Activated CD8-positive, alpha-beta memory T cell treated with anti-CD3 and anti-CD28 coated beads for 48 hours (primary cell): ENCODE measurements at places on chromosomes 3 and 15.

DNA sequence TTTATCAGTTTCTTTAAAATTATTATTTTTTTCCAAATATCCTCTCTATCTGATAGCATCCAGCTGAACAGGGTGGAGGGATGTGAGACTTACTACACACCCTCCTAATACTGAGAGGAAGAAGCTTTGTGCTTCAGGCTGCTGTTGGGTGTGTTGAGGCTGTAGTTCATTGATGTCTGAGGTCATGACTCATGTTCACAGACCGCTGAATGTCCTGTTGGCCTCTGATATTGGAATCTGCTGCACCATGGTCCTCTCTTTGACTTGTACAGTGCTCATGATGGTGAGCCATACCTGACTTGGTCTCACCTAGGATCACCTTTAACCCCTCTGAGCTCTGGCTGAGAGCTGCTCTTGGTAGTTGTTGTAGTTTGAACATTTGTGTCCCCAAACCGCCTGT is 302.9 kb downstream of the SATB1 start:
- DNase-seq, result no peak

DNA sequence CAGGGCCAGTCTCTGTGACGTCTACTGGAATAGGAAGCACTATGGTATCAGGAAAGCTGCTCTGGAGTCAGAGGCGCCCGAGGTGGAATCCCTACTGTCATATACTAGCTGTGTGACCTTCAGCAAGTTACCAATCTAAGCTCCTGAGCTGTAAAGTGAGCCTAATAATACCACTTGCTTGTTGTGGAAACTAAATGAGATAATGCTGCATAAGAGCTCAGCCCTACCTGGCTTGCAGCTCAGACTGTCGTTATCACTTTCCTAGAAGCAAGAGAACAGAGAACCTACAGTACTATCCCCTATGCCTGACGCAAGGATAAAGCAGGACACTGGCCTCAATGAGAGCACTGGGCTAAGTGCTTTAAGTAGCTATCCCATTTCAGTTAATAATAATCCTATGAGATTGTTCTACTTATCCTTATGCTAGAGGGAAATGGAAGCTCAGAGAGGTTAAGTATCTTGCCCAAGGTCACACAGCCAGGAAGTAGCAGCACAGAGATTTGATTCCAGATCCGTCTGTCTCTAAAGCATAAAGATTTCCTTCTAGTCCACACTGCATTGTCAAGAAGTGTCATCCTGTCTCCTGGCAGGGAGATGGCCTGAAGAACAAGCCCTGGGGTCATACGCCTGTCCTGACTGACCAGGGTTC is 195.2 kb downstream of the TLE3 start:
- DNase-seq, result no peak

DNA sequence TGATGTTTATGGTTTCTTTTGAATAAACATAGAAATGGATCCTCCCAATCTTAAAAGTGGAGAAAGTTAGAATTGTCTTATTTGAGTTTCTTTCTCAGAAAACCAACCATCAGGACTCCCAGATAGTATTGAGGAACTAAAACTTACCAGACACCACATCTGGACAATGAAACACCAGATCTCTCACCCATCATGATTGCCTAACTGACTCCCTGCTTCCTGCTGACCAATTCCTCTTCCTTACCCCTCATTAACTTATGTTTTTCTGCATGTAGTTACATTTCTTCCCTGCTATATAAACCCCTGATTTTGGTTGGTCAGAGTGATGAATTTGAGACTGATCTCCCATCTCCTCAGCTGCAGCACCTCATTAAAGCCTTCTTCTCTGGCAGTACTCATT is 242.0 kb upstream of the SETMAR start:
- DNase-seq, result no peak

- no peak for DNase-seq
Measured at GRCh38 chr3:119238363-119238762, 2.3 kb downstream of the B4GALT4 start.

DNA sequence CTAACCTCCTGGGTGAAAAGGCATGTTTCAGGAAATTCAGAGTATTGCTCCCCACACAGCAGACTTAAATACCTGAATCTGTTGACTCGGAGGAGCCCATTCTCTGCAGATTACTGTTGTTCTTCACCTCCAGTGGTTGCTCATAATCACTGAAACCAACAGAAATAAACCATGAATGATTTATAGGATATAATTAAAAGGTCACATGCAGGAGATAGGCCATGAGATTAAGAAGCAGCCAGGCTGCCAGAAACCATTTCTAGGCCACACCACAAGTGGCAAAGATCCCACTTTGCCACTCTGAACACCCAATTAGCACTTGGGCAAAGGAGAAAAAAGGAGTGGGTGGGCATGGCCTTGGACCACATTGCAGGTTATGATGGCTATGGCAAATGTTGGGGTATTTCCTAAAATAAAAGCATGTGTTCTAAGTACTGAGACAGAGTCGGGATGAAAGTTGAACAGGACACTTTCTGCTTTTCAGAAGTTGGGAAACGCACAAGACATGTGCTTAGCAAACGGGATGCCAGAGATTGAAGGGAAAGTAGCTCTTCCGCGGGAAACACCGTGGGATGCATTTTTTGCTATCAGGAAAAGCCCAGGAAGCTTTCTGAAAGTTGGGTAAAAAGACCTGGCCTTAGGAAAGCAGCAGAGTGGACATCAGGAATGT is 1.5 kb downstream of the CDC25A start:
- no peak for DNase-seq

DNA sequence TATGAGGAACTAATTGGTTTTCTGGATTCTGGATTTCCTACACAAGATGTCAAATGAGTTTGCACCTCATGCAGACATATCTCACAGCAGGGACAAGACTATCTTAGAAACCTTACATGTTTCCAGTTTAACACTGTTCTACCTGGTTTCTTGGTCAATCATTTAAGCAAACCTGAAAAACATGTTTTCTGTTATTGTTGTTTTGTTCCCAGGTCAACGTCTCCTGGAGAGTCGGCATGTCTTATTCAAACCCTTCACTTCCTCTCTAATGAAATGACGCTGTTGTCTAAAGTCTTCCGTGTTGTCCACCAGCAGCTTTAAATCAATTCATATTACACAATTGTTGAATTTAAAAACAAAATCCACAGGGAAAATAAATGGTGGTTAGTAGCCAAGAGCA is 150.9 kb downstream of the CNTN3 start:
- no peak for DNase-seq

DNA sequence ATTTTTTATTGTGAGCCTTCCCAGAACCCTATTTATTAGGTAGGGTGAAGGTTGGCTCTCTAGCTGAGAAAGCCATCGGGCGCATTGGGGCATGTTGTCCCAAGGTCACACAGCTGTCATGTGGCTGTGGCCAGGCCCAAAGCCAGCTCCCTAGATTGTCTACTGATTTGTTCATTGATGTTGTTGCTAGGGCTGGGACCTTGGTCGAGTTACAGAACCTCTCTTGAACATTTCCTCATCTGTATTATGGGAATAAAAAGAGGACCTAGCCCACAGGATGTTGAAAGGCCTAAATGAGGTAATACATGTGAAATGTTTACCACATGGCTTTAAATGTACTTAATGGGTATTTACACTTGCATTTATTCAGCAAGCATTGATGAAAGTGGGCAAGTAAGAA is 252.5 kb downstream of the SUCLG2 start:
- DNase-seq, result no peak

- DNase-seq, result no peak
Measured at GRCh38 chr3:124699686-124700396, 30.4 kb upstream of the UMPS start.

GRCh38 chr15:79513940-79514339 is 81.8 kb downstream of the MINAR1 start:
- no peak for DNase-seq

DNA sequence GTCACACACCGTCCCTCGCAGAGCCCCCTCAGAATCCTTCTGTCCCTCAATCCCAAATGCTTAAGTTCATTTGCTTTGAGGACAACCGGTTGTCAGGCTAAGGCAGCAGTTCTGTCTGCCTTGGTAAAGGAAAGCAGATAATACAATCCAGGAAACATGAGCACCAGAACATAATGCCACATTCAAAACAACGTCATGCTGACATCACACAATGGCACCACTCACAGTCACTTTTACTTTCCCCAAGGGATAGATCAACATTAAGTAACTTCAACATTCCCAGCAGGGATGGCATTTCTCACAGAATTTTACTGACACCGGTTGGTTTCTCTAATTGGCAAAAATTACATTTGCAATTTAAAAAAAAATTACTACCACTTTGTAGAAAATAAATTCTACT is 74.6 kb upstream of the PSMD6 start:
- DNase-seq, result no peak

GRCh38 chr3:189780546-189781270 is 149.5 kb downstream of the TP63 start:
- DNase-seq, result no peak

- no peak for DNase-seq
Measured at GRCh38 chr3:184780981-184781515, 30.9 kb upstream of the VPS8 start.

DNA sequence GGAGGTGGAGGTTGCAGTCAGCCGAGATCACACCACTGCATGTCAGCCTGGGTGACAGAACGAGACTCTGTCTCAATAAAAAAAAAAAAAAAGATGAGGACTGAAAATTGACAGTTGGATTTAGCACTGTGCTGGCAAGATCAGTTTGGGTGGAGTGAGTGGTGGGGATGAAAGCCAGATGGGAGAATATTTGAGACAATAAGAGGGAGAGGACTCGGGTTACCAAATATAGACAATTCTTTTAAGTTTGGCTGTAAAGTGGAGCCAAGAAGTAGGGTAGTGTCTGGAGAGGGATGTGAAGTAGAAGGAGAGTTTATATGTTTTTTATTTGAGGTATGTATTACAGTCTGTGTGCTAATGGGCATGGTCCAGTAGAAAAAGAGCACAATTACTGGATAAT is 20.4 kb downstream of the TMOD3 start:
- DNase-seq, result no peak

DNA sequence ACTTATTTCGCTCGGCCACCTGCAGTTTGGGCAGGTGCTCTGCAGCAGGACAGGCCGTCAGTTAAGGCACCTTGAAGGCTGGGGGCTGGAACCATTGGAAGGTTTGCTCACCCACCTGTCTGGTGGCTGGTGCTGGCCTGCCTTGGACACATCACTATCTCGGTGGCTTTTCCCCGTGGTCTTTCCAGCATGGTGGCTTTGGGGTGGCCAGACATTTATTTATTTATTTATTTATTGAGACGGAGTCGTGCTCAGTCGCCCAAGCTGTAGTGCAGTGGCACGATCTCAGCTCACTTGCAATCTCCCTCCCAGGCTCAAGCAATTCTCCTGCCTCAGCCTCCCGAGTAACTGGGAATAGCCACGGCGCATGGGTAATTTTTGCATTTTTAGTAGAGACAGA is 11.7 kb downstream of the ISG20 start:
- no peak for DNase-seq

GRCh38 chr3:23199649-23200048 is 3.5 kb upstream of the UBE2E2 start:
- DNase-seq, result no peak

- DNase-seq, result no peak
Measured at GRCh38 chr3:152206243-152206760, 62.4 kb upstream of the MBNL1 start.

GRCh38 chr3:127083778-127084397 is 101.0 kb downstream of the PLXNA1 start:
- no peak for DNase-seq

DNA sequence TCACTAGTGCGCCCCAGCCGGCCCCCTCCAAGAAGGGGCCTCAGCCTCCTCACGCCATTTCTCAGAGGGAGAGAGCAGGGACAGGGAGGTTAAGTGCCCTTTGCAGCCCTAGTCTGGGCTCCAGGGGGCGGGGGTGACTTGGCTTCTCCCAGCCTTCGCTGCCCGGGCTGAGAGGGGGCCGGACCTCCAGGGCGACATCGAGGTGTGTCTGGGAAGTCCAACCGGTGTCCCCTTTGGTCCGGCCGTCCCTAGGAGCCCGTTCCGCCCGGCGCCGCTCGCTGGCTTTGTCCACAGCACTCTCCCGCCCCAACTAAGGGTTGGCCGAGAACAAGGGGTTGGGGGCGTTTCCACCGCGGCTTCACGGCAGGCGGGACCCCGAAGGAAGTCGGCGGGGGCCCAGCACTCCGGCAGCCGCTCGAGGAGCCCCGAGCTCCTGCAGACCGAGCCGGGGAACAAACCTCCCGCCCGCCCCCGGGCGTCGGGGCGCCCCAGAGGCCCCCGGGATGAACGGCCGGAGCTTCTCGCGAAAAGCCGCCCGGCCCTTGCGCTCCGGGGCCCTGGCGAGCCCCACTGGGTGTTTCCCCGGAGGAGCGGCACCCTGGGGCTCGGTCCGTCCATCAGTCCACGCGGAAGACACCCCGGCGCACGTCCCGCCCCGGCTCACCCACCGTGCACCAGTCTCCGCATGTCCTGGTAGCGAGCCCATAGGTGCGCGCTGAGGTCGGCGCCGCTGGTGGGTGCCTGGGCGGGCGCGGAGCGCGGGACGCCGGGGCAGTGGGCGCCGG is 627 bp downstream of the NT5DC2 start:
- DNase-seq, result no peak
